HT-29 (cell line): ENCODE measurements at places on chromosomes 16 and 17.

- DNase-seq = no peak
Observed at GRCh38 chr17:77341069-77341541, 200.3 kb downstream of the SEC14L1 start.

DNA sequence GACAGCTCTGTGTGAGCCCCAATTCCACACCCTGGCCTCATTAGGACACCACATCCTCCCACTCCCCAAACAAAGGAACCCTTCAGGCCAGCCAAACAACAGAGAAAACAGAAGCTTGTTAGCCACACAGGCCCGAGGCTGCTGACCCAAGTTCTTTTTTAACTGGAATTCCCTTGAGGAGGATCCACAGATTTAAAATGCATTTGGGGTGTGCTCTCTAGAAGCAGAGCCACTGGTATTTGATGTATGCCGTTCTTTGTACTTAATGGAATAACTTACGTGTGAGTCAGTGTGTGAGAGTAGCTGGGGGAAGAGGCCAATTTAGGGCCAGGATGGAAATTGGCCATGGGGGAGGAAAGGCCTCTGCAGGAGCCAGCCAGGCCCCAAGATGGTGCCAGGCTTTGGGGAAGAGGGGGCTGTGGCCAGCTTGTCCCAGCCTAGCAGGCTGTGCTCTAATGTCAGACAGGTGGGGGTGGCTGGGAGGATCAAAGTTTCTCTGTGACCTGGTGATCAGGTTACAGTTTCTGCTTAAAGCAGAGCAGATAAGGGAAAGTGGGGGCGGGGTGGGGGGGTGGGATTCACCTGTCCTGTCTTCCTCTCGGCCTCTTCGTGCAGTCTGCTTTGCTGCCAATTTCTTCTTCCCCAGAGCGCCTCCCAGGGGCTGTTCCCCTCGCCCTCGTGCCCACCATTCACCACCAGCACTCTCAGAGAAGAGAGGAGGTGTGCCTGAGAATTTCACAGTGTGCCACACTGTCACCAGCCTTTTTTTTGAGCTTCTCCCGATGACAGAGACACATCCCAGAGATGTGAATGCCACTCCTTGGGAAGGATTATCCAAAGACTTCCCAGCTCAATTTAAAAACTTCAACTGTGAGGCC, 50.8 kb downstream of the TOM1L2 start:
- no peak for DNase-seq

DNA sequence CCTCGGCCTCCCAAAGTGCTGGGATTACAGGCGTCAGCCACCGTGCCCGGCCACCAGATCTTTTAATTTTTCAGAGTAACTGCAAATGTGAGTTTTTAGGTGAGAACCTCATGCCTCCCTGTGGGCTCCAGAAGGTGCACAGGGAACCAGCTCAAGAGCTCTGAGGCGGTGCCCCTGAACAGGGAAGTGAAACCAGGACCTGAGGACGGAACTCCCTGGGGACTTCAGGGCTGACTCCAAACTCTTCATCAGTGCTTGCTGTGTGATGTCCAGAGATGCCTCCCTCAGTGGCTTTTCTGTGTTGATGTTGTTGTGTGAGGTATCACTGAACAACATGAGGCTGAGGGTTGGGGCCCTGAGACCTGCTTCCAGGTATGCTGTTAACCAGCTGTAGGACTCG, 23.8 kb downstream of the SLC12A3 start:
- no peak for DNase-seq

DNA sequence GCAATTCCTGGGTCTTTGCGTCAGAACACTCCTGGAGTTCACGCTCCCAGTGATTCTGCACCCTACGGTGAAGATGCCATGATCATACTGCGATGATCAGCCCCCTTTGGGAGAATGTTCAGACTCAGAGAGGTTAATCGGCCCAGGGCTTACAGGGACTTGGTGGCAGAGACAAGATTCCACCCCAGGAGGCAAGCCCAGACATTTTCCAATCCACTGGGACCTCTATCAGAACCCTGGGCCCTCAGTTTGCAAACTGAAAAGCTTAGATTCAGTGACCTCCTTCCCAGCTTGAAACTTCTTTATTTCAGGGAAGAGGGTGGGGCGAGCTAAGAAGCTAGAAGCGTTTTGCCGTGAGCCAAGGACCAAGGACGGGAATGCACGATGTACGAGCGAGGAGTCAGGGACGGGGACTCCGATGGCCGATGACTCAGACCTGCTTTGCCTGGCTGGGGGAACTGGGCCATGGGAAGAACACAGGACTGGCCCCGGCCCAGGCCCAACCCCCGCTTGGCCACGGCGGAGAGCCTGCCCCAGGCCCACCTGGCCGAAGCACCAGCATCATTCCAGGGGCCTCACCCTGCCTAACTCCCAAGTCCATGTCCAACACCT, 34.7 kb downstream of the SOCS3 start:
- no peak for DNase-seq

GRCh38 chr16:86387468-86388440, 122.6 kb upstream of the FOXF1 start:
- no peak for DNase-seq

GRCh38 chr17:45705123-45706009, 78.8 kb upstream of the CRHR1 start:
- DNase-seq = peak; percentile 81

DNA sequence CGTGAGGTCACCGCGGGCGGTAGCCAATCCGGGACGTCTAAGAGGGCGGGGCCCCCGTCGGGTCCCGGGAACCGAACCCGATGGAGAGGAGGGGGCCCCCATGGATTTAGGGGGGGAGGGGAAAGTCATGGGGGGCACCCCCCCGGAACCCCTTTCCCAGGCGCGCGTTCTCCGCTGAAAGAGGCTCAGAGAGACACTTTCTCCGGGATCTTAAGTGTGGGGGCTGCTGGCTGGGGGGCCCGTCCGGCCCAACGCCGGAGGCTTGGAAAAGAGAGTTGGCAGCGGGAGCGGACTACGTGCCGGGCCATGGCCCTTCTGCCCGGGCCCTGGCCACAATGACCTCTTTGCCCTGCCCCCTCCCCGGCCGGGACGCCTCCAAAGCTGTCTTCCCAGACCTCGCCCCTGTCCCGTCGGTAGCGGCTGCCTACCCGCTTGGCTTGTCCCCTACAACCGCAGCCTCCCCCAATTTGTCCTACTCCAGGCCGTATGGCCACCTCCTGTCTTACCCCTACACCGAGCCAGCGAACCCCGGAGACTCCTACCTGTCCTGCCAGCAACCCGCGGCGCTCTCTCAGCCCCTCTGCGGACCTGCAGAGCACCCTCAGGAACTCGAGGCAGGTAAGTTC, at the start of gene DLX4:
TSS of gene DLX4 (plus strand) at position 57 of the 626 bp plus-strand sequence. CDS start at position 336, 279 bp downstream.
- no peak for DNase-seq

GRCh38 chr17:8300226-8300625, 5.0 kb upstream of the SLC25A35 start:
- peak; percentile 13 for DNase-seq

DNA sequence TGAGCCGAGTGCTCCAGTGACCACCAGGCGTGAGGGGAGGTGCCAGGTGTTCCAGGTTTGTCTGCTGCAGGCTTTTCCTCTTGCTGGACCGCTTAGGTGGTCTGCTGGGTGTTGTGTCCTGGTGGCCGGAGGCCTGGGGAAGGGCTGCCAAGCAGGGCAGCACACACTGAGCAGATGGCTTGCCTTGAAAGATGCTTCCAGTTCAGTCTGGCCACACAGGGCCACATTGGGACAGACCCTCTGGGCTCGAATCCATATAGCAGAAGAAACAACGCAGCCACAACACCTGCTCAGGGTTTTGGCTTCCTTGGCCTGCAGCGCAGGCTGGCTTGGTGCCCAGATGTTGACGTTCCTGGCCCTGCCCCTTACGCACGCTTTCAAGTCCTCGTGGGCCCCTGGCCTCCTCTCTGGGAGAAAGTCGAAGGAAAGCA, 24.8 kb downstream of the GINS2 start:
- DNase-seq = no peak

- no peak for DNase-seq
Observed at GRCh38 chr16:53730693-53731092, 26.7 kb downstream of the FTO start.

- DNase-seq = no peak
Observed at GRCh38 chr16:85148931-85149330, 36.7 kb upstream of the CIBAR2 start.

GRCh38 chr17:12719948-12720347, 54.3 kb downstream of the MYOCD start:
- no peak for DNase-seq

GRCh38 chr16:11254913-11255736, 879 bp downstream of the SOCS1 start:
- no peak for DNase-seq

DNA sequence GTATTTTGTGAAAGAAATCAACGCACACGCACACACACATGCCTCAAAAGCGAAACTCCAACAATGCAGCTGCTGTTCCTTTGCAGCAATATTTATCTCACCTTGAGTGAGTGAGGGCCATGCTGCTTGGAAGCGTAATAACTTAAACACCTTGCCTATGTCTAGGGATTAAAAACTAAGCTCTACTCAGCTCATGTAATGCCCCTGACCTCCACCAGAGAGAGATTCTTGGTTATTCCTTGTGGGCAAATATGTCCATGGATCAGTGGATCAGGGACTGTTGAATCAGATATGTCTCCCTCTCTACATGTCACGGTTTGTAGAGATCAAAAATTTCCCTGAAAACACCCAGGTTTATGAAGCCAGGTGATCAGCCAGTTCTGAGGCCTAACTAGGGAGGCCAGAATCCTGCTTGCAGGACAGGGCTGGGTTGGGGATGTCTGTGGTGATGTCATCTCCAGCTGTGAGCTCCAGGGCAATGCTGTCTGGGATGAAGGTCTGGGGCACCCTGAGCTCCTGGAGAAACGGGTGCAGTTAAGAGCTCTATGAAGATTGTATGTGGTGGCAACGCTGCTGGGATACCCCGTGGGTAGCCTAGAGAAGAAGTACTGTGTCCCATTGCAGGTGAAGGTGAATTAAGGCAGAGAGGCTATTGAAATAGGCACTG, 149.4 kb downstream of the KCNJ12 start:
- DNase-seq = no peak

GRCh38 chr17:42243493-42243982, 32.7 kb downstream of the STAT5B start:
- no peak for DNase-seq

GRCh38 chr17:73733517-73733916, 89.3 kb upstream of the SDK2 start:
- DNase-seq = no peak

DNA sequence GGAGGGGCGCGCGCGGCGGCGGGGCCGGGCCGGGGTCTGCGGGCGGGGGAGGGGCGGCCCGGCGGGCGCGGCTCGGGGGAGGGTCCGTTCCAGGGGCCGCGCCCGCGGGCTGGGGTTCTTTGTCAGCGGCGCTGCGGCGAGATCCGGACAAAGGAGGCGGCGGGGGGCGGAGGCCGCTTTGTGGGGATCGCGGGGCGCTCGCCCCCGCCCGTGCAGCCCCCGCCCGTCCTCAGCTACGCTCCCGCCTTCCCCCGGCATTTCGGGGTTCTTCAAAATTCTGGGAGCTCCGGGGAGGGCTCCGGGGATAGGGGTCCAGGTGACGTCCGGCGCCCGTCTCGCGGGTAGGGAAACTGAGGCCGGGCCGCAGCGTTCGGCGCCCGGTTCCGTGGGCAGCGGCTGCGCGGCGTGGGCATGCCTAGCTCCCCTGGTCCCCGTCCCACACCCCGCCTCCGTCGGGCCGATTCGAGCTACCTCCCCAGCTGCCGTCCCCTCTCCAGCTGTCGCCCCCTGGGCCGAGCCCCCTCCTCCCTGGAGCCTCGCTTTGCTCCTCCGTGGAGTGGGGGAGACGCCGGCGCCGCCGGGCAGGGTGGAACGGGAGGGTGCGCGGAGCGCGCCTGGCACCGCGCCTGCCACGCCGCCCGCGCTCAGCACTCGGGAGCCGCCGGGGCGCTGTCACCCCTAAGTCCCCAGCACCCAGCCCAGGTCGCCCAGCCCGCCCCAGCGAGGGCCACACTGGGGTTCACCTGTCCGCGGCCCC, 546 bp downstream of the SNN start:
- no peak for DNase-seq

DNA sequence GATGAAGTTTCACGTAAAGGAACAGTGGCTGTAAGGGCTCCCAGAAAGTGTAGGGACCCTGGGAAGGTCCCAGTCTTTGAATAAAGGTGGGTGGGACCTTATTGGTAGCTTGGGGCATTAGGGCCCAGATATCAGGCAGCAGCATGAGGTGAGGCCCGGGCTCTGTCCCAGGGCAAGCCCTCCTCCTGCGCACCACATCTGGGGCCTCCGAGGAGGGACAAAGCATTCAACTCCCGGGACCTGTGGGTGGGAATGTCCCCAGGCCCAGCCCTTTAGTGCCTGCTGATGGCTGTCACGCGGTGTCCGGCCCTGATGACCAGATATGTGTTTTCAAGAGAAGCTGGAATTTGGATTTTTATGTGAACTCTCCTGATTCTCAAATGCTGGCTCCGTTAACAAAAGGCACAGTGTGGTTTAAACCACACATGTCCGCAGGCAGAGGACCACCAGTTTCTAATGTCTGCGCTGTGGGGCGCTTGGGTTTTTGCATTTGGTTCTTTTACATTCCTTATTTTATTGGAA, 30.4 kb downstream of the RAI1 start:
- DNase-seq = peak; percentile 46

DNA sequence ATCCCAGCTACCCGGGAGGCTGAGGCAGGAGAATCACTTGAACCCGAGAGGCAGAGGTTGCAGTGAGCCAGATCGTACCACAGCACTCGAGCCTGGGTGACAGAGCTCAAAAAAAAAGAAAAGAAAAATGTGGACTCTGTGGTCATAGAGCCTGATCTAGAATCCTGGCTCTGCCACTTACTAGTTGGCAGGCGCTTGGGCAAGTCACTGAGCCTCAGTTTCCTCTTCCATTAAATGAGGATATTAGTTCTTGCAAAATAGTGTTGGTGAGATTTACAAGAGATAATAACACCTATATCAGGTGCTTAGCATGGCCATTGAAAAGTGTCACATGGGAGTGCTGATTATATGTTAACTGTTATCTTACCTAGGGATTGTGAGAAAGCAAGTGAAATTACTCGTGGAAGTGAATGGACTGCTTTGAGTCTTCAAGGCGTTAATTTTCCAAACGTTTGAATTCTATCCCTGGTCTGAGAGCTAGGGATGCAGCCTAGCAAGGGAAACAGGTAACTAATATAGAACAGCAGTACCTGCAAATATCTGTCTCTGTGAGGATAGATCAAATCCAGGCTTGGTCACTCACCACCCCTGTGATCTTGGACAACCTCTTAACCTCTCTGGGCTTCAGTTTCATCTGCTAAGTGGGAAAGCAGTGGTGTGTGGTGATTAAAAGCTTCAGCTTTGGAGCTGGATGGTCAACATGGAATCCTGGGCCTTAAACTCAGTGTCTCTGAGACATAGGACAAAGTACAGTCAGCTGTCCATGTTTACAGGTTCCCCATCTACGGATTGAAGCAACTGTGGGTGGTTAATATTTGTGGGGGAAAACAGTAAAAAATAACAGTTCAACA, 953 bp upstream of the NSMCE1 start:
- DNase-seq = no peak

- no peak for DNase-seq
Observed at GRCh38 chr17:68568581-68568980, 32.6 kb downstream of the FAM20A start.

DNA sequence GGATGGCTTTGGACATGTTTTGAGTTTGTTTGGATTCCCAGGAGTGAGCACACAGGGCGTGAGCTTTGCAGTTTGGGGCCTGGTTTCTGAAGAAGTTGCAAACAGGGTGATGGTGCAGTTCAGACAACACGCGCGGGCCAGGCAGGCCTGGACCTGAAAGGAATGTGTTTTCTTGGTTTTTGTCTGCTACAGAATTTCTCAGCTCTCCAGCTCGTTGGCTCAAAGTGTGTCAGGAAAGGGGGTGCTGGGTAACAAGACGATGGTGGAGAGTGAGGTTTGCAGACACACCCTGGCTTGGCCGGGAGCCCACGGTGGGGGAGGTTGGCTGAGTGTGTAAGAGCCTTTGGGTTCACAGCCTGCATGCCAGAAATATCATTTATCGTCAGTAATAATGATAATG, 82.3 kb downstream of the CMIP start:
- no peak for DNase-seq

- DNase-seq = no peak
Observed at GRCh38 chr17:76079956-76080767, 1.2 kb downstream of the ZACN start.
